ENCODE measurements at places on chromosomes 16 and 17. TPM values are rescaled to one million over a fixed set of nuclear protein-coding genes. Genes with fewer than 3 reads are reported as not detected.
A peak's percentile ranks its signal among the peaks of the same experiment; 100 is the strongest.

DNA sequence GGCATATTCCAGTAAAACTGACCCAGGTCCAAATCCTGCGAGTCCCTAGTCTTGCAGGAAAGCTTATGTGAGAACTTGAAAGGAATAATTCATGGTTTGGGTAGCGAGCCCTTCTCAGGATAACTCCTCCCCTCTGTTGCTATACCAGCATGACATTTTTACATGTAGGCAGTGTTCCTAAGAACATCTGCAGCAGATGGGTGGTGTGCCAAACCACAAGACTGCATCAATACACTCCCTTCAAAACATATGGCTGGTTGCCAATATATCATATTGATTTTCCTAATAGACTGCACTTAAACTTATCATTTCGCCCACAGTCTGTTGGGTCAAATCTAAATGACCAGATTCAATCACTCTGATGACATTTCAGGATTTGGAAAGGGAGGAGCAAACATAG lies 19.9 kb downstream of the PSME3IP1 start:
- no peak for DNase-seq

DNA sequence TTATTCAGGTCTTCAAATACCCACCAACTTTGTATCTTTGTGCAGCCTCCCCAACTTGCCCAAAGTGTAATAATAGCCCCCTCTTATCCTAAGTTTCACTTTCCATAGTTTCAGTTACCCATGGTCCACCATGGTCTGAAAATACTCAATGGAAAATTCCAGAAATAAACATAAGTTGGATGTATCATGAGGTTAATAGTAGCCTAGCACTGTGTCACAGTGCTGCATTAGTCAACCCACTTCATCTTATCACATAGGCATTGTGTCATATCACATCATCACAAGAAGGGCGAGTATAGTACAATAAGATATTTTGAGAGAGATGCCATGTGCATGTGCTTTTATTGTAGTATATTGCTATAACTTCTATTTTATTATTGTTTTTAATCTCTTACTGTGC lies 21.9 kb downstream of the OMG start:
- no peak for DNase-seq

- DNase-seq, result peak; percentile 92
These were observed 17.6 kb upstream of the SSTR5 start for GRCh38 chr16:1054660-1055556.

- DNase-seq, result no peak
These were observed 45.7 kb upstream of the FAM20A start for GRCh38 chr17:68646626-68647526.

GRCh38 chr16:49672753-49673152 lies 183.2 kb downstream of the ZNF423 start:
- no peak for DNase-seq

GRCh38 chr16:66459878-66460277 lies 32.8 kb downstream of the BEAN1 start:
- no peak for DNase-seq

Gene CDH1
- 1.6 TPM for total RNA-seq

Gene CTF1
- total RNA-seq, result 0.41 TPM

Gene SLC4A1
- total RNA-seq, result 4.9 TPM
